Lower lobe of right lung (tissue), 2 donors: ENCODE measurements at places on chromosomes 6 and 20.

GRCh38 chr6:47075741-47076421 is 33.7 kb upstream of the ADGRF1 start:
- no peak for DNase-seq

- DNase-seq, result no peak
Measured at GRCh38 chr6:125932451-125932795, 24.1 kb upstream of the HINT3 start.

DNA sequence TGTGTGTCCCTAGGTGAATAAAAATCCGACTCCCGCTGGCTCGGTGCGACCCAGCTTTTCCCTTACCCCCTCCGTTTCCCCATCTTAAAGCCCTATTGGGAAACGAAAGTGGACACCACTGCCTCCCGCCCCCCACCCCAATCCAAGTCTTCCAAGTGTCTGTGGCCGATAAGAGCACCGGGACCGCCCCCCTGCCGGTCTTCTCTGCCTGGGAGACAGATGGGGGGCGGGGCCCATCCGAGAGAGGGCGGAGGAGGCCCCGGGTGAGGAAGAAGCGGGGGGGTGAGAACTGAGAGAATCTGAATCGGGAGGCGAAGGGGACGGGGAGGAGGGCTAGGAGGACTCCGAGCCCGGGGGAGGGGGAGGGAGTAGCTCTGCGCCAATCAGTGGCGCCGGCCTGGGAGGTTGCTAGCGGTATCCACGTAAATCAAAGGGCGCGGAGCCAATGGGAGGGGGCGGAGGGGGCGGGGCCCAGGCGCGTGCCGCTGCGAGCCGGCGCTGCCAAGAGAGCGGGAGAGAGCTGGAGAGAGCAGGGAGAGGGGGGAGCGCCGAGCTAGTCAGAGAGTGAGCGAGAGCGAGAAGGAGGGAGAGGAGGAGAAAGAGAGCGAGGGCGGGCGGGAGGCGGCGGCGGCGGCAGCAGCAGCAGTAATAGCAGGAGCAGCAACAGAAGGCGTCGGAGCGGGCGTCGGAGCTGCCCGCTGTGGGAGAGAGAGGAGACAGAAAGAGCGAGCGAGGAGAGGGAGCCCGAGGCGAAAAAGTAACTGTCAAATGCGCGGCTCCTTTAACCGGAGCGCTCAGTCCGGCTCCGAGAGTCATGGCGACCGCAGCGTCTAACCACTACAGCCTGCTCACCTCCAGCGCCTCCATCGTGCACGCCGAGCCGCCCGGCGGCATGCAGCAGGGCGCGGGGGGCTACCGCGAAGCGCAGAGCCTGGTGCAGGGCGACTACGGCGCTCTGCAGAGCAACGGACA is at the start of gene POU3F2:
POU3F2 (plus strand) TSS at position 515 of the 972 bp plus-strand sequence; CDS start at position 815, 300 bp downstream.
- DNase-seq, result peak; percentile 81

GRCh38 chr20:38067717-38068365 is 34.3 kb downstream of the RPRD1B start:
- no peak for DNase-seq

GRCh38 chr6:158642097-158642601 is 2.4 kb downstream of the DYNLT1 start:
- DNase-seq, result no peak

- no peak for DNase-seq
Measured at GRCh38 chr6:118535176-118535844, 12.8 kb upstream of the PLN start.

DNA sequence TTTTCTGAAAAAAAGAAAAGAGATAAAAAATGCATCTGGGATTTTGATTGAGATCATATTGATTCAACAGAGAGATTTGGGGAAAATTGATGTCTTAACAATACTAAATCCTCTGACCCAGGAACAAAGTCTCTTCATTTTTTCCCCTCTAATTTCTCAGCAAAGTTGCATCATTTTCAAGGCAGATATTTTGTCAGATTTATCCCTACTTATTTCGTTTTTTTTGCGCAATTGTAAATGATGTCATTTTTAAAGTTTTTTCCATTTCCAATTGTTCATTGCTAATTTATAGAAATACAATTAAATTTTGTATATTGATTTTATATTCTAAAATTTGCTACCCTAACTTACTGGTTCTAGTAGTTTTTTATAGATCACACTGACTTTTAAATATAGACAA is 97.7 kb upstream of the TMEM170B start:
- no peak for DNase-seq
